T-helper 1 cell (primary cell): ENCODE measurements at places on chromosomes 1 and 21.

DNA sequence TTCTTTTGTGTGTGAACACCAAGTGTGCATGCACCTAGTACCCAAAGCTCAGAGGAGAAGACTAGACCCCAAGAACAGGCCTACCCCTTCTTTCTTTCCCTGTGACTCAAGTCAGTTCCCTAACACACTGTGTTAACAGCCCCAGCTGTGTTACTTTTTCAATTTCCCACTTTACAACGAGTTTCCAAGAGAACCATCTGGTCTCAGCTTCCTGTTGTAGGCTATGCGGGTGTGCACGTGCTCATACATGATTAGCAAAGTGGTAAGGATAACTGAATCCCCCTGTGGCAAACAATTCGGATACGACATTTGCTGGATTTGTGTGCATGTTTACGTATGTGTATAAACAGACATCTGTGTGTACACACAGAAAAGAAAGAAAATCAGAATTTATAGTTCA lies 17.9 kb downstream of the IFNAR2 start:
- no peak for DNase-seq

- no peak for DNase-seq
These were observed 593.2 kb downstream of the LRRIQ3 start for GRCh38 chr1:73604739-73605138.

DNA sequence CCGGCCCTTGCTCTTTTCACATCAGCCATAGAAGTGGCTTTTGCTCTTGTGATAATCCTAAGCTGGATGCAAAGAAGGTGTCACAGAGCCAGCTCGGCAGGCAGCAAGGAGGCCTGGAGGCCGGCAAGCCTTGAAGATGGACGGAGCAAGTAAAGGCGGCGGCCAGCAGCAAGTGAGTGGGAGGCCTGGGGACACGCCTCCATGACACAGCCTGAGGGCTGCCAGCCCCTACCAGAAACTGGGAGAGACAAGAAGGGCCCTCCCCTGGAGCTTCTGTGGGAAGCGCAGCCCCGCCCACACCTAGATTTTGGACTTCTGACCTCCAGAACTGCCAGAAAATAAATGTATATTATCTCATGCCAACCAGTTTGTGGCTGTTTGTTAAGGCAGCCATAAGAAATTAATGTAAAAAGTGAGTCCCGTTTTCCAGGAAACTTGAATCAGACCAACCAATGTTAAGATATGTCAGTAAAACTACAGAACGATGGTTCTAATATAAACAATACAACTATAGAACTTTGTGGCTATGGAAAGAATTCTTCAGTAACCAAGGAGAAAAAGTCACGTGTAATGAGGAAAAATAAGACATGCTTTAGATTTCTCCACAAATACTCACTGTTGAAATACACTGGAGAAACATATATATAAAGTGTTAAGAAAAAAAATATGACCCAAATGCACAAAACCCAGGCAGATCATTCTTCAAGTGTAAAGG lies 49.9 kb downstream of the BACE2 start:
- DNase-seq: no peak

DNA sequence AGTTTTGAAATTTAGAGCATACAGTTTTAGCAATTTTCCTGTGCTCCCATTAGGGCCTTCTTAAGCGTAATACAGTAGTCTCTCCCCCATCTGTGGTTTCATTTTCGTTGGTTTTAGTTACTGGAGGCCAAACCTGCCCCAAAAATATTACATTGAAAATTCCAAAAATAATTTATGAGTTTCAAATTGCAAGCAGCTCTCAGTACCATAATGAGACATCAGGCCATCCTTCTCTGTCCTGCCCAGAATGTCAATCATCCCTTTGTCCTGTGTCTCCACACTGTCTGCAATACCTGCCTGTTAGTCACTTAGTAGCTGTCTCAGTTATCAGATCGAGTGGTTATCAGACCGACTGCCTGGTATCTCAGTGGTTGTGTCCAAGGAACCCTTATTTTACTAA lies 45.4 kb downstream of the ADSS2 start:
- no peak for DNase-seq

GRCh38 chr1:209059376-209059775 lies 524.1 kb upstream of the CAMK1G start:
- no peak for DNase-seq

GRCh38 chr21:37940691-37941090 lies 24.4 kb upstream of the KCNJ6 start:
- DNase-seq: no peak
